NCI-H1092 treated with DMSO at 0.1 percent for 48 hours (cell line): ENCODE measurements at places on chromosomes 3 and 15.
A peak's percentile ranks its signal among the peaks of the same experiment; 100 is the strongest.

DNA sequence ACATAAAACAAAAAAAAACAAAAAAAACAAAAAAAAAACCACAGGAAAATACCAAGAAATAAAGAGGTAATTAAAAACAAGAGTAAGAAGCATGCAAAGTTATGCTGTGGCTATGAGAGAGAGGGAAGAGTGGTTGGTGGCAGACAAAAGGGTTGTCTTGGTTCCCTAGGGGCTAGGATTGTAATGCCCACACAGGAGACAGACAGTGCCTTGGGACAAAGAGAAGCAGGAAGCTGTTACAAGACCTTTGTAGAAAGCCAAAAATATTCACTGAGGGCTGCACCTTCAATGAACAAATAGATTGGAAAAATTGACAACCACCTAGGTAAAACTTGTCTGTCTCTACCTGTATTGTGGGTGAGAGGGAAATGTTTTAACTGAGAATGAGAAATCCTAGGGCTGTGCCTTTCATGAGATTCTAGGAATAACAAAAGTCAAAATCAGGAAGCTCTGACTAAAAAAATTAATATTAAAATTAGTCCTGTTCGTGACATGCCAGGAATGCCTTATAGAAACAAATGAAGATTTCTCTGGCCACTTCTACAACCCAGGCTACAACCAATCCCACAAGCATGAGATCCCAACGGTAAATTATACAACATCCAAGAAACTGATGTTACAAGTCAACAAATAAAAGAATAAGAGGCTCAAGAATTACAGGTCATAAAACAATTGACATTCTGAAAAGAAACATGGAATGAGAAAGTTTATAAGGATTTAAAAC is 45.0 kb upstream of the PRICKLE2 start:
- DNase-seq = no peak

DNA sequence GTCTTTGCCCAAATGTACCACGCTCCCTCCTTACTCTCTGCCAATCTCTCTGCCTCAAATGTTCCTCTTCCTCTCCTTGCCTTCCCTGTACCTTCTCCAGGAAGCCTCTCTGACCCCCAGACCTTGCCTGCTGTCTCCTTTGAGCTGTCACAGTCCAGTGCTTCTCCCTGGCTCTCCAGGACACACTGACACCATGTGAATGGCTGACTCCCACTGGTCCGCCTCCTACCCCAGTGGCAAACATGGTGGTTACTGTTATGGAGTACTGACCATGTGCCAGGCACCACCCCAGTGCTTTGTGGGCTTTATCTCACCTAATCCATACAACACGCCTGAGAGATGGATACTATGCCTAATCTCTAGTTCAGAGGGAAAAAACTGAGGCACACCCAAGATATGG is 141.9 kb downstream of the TPRA1 start:
- no peak for DNase-seq

- DNase-seq = no peak
These were observed 12.0 kb upstream of the ZNF592 start for GRCh38 chr15:84736375-84736774.

- no peak for DNase-seq
These were observed 46.5 kb downstream of the RPN1 start for GRCh38 chr3:128603811-128604775.

DNA sequence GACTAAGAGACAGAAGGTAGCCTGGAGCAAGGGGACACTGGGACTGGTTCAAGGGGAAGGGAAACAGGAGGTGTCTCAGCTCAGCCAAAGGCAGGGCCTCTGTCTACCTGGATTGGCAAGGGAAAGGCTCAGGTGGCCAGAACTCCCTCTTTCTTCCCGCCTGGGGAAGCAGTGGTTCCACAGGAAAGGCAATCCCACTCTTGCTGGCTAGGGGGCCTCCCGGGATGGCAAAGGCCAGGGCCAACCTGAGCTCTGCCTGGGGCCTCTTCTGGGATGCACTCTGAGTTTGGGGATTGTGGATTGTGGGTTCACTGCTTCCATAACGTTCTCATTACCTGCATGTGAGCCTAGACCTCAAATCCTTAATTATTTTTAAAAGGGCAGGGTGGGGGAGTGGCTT is 13.0 kb upstream of the PARP6 start:
- DNase-seq = no peak

DNA sequence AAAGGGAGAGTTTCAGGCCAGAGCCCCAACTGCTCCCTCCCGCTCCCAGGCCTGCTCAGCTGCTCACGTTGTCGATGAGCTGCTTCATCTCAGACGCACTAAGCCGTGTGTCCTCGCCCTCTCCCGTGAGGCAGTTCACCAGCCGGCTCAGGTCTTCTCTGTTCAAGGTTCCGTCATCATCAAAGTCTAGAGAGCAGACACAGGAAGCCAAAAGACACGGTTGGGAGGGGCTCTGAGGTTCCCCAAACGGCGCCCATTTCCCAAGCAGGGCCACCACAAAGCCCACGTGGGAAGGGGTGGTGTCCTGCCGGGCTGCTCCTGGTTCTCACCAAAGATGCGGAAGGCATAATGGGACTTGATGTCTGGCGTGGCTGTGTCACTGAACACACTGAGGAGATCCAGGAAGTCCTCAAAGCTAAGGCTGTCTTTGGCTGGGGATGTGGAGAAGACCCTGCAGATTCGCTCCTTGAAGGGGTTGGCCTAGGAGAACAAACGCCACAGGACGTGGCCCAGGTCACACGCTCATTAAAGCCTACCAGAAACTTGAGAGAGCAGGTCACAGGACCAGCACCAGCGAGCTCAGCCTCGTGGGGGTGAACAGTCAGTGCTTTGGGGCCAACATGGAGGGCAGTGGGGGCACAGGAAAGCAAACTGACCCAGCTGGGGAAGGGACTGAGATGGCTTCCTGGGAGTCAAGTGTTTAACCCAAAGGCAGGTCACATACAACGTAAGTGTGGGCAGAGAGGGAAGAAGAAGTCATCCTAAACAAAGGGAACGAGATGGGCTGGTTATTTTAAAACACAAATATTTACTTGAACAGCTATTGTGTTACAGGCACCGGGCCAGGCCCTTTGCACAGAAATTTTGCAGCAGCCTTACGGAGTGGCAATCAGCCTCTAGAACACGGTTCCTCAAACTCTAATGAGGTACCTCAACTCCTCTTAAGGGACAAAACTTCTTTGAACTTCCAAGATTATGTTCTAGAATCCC is 2.4 kb downstream of the CIB1 start:
- no peak for DNase-seq

DNA sequence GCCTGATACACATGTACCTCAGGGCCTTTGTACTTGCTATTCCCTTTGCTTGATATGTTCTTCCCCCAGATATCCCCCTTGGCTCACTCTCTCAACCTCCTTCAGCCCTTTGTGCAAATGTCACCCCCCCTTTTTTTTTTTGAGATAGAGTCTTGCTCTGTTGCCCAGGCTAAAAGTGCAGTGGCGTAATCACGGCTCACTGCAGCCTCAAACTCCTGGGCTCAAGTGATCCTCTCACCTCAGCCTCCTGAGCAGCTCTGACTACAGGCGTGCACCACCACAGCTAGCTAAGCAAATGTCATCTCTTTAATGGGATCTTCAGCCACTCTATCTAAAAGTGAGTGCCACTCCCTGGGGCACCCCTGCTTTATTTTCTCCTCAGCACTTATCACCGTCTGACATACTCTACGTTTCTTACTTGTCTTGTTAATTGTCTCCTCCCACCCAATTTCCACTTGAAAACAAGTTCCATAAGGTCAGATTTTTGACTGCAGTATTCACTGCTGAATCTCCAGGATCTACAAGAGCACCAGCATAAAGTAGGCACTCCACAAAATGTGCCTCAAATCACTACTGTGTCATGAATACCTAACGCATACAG is 14.6 kb downstream of the IP6K2 start:
- no peak for DNase-seq

DNA sequence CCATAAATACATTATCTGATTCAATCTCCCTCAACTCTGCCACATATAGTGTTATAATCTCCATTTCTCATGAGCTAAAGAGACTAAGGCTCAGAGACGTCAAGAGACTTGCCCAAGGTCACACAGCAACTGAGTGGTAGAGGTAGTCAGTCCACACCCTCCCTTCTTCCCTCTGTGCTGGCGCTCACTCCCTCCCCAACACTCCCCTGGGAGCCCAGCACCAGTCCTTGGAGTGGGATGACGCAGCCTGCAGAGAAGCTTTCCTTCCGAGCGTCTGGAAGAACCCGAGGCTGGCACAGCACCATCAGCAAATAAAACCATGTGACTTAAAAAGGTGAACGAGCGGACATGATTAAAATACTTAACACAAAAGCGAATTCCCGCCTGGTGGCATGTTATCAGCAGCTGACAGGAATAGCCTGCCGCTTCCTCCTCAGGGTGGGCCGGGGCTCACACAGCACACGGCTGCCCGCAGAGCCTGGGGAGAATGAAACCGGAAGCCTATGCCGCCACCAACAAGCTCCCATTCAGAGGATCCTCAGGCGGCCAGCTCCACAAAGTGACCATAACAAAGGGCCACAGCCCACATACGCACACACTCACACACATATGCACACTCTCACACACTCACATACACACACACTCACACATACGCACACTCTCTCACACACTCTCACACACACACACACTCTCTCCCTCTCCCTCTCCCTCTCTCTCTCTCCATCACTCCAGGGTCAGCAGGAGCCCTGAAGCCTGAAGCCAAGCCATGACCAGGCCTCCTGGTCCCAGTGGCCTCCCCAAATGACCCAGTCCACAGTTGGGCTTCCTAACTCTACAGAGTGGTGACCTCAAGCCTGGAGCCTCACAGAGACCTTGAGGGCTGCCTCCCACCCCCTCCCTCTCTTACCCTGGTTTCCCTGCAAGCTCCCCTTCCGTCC is 120.5 kb downstream of the XXYLT1 start:
- DNase-seq = peak; percentile 80

- DNase-seq = peak; percentile 58
These were observed 14.4 kb downstream of the ATP13A3 start for GRCh38 chr3:194472290-194472920.

- DNase-seq = no peak
These were observed 4.2 kb downstream of the NEO1 start for GRCh38 chr15:73056460-73056859.

DNA sequence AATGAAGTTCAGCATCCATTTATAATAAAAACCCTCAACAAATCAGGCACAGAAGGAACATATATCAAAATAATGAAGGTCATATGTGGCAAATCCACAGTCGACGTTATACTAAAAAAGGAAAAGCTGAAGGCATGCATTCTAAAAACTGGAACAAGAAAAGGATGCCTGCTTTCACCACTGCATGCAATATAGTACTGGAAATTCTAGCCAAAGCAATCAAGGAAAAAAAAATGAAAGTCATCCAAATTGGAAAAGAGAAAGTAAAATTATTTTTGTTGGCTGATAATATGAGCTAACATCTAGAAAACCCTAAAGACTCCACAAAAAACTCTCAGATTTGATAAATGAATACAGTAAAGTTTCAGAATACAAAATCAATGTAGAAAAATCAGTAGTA is 1123.2 kb downstream of the TBL1XR1 start:
- DNase-seq = no peak

GRCh38 chr3:156233876-156234275 is 113.5 kb downstream of the KCNAB1 start:
- no peak for DNase-seq

- no peak for DNase-seq
These were observed 58.6 kb downstream of the CACNA2D3 start for GRCh38 chr3:54180921-54181320.

GRCh38 chr3:9074079-9074478 is 110.8 kb upstream of the RAD18 start:
- no peak for DNase-seq

GRCh38 chr15:91867581-91868026 is 14.1 kb downstream of the SLCO3A1 start:
- no peak for DNase-seq

- no peak for DNase-seq
These were observed 25.4 kb downstream of the TGM4 start for GRCh38 chr3:44899683-44900367.

DNA sequence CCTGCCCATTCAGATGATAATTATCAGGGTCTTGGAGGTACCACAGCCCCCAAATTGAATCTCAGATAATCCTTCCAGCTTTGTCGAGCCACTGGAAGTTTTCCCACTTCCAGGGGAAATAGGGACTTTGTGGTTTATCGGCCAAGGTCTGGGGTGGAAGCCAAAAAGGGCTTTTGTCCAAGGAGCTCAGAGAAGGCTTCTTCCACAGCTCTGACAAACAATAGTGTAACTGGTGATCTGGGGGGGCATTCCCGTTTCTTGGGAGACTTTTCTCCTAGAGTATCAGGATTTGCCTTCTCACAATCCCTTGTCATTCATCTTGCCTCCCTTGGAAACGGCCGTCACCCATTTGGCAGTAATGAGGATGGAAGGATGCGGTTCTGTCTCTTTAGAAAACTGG is 18.4 kb downstream of the SRGAP3 start:
- DNase-seq = no peak

- DNase-seq = no peak
These were observed 284.0 kb upstream of the TBL1XR1 start for GRCh38 chr3:177481329-177481728.

GRCh38 chr15:95196176-95196915 is 965.0 kb downstream of the MCTP2 start:
- DNase-seq = no peak

- DNase-seq = no peak
These were observed 667.8 kb upstream of the NAALADL2 start for GRCh38 chr3:174191380-174191779.

- DNase-seq = peak; percentile 8
These were observed 255.4 kb upstream of the ARPP21 start for GRCh38 chr3:35383719-35384555.

DNA sequence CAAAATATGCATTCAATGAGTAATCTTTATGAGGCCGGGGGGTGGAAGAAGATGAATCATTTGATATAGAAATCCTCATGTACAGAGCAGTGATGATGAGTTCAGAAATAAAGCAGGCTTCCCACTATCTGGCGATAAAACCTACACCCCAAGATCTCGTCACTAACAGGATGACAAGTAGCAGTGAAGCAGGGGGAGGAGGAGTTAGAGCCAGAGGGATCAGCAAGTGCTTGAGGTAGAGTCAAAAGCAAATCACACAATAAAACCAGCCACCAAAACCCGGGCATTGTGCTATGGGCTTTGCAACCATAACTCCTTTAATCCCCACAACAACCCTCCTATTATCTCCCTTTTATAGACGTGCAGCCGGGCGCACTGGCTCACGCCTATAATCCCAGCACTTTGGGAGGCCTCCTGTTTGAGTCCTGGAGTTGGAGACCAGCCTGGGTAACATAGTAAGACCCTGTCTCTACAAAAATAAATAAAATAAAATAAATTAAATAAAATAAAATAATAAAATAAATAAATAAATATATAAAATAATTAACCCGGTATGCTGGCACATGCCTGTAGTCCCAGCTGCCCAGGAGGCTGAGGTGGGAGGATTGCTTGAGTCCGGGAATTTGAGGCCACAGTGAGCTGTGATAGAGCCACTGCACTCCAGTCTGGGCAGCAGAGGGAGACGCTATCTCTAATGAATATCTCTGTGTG is 53.0 kb downstream of the STARD5 start:
- DNase-seq = no peak
